ENCODE measurements at places on chromosomes 16 and 17.
A peak's percentile ranks its signal among the peaks of the same experiment; 100 is the strongest.

- no peak for DNase-seq
These were observed 313.7 kb upstream of the CDH5 start for GRCh38 chr16:66052745-66053144.

DNA sequence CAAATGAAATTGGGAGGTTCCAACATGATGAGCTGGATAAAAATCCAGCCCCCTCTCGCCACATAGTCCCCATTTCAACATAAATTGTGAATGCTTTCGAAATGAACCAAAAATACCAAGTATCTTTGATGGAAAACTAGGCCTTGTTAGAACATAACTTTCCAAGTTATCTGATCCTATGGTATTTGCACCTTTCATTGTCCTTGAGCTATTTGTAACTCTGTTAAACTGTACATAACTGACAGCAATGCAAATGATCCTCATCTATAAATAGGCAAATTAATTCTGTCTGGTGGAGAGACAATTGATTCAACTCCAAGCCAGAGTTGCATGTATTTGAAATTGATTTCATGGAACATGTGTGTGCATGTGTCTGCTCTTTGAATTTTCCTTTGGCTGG is 18.2 kb downstream of the CMTM4 start:
- no peak for DNase-seq

GRCh38 chr17:77798031-77798430 is 160.5 kb upstream of the TNRC6C start:
- peak; percentile 4 for DNase-seq

- DNase-seq: no peak
These were observed 2.1 kb downstream of the DNAH2 start for GRCh38 chr17:7719661-7720060.

DNA sequence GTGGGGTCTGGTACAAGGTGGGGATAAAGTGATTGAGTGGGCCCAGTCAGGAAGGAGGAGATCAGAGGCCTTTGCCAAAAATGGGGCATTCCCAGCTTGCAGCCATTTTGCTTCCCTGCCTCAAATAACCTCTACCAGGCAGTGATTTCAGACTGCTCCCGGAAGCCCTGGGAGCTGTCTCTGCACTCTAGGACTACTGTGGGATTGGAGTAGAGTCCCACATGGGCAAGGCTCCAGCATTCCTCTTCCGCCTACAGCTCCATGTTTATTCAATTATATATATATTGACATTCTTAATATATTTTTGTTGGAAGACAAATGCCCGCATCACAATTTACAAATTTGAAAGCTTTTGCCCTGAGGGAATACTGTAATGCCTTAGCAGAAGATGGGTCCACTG is 13.5 kb downstream of the SUPT6H start:
- DNase-seq: no peak

- no peak for DNase-seq
These were observed 833 bp downstream of the WSCD1 start for GRCh38 chr17:6070913-6071511.

DNA sequence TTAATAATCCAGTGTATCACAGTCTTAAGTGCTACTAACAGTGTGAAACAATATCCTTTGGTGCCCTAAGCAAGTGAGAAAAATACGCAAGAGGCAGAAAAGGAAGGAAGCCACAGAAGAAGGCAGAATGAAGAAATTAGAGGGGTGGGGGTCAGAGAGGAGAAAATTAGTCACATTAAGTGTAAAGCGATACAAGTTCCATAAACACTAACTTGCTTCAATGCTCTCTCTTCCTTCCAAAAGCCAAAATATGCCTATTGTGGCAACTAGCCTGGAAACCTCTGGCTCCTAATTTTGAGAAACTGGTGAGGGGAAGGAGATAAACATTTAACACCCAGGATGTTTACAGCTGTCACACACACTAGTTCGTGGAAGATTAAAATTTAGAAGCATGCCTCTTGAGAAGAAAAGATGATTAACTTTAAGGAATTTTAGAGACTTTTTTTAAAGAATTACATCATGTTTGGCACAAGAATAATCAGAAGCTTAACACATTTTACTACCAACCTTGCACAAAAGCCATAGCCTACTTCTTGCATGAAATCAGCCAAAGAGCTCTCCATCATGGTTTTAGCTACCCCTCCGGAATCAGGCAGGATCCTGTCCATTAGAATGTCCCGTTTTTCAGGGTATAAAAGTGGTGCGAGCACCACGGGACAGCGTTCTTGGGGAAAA is 44.7 kb downstream of the CNOT1 start:
- no peak for DNase-seq

DNA sequence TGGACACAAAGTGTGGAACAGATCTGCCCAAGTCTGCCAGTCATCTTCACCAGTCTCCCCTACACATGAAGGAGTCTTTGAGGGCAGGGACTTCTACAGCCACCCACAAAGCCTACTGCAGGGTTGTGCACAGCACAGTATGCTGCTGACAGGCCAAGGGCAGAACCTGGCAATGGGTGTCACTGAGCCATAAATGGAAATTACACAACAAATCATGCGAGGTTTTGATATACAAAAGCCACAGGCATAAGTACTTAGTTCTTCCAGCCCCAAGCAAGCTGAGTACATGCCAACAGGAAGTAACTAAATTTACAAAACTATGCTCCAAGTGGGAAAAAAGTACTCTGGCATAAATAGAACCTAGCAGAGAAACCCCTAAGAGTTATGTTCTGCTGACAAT is 7.8 kb upstream of the PSMC3IP start:
- DNase-seq: no peak

DNA sequence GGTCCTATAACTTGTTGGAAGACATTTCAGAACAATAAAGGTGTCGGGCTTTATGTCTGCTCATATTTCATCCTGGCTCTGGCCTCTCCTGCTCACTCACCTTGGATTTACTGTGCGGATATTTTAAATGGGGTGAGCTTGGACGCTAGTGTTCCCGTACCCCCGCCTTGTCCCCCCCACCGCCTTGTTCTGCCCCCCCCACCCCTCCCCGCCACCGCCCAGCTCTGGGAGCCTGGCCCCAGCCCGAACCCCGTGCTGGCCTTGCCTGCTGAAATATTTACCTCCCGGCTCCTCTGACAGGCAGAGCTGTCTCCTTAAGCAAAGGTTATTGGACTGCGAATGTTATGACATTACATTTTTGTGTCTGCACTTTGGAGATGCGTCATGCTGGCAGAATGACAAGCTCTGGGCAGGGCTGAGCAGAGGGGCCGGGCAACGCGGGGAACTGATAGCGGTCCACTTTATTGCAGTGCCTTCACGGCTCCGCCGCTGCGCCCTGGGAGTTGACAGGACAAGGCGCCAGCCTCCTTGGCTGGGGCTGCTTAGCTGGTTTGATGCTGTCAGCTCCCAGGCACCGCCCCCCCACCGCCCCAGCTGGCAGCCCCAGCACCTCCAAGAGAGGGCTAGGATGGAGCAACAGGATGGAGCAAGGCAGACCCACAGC is 222.5 kb upstream of the GSE1 start:
- DNase-seq: peak; percentile 96

- DNase-seq: peak; percentile 58
These were observed 10.4 kb upstream of the LASP1NB start for GRCh38 chr17:38914741-38915638.

DNA sequence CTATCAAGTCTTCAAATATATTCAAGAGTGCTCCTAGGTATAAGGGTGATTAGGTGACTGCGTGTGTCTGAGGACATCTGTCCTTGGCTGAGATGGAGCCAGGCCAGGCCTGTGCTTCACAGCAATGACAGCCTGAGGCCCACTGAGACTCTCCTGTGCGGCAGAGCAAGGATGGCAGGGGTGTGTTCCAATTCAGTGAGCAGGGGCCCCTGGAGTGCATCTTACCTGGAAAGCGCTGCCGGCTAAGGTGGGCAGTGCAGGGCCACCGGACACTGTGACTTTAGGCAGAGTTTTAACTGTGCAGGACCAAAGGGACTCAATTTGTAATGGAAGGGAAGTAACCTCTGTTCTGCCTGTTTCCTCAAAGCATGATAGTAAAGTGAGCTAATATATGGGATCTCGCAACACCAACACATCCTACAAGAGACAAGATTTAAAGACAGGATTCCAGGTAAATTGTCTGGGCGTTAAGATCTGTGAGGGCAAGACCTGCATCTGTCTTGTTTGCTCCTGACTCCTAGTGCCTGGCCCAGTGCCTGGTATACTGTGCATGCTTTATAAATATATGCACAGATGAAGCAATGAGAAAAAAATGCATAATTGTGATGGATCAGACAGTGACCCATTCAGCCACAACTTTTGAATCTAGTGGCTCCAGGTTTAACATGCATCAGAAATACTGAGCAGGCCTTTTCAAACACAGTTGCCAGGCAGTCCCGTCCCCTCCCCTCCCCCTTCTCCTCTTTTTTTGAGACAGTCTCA is 86.7 kb downstream of the MRC2 start:
- DNase-seq: peak; percentile 26

GRCh38 chr17:38628441-38628840 is 22.7 kb upstream of the SRCIN1 start:
- no peak for DNase-seq

DNA sequence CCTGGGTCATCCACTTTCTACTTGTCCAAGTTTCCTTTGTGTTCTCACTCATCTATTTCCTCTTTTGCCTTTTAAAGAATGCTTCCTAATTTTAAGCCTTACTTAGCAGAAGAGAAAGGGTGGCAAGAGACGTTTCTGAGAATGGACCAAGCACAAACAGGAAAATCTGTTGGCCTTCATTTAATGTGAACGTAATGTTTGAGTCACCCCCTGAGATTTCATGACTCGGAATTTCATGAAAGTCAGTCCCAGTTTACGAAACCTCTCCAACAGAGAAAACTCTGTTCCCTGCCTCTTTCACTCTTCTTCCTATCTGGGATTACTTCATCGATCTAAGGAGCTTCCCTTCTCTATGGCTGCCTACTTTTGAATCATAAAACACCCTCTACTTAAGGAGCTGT is at the start of gene CD300E:
TSS of gene CD300E (minus strand) at position 46 of the 401 bp plus-strand sequence. CDS start 117 bp downstream, outside the sequence.
- DNase-seq: no peak

- DNase-seq: no peak
These were observed 138.8 kb downstream of the MRM1 start for GRCh38 chr17:36740157-36740556.

GRCh38 chr17:28057731-28058246 is 15.3 kb downstream of the NLK start:
- DNase-seq: no peak

DNA sequence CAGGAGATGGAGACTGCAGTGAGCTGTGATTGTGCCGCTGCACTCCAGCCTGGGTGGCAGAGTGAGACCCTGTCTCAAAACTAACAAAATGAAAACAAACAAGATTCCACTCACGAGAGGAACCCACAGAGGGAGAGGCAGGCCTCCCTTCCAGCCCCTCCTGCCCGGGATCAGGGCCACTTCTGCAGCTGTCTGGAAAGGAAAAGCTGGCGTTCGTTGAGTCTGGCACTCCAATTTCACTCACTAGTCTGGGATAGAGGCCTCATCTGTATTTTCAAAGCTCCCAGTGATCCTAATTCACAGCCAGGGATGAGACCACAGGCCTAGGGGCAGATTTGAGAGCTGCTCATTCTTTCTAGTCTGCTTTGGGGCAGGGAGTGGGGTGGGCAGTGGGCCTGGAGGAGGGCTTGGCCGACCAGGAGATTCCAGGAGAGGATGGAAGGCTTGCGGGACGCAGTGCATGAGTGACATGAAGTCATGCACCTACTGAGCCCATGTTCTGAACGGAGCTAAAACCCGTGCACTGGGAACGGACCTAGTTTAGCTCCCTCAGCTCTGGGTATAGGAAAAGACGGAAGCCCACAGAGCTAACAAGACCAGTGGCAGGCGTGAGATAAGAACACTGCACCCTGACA is 54.0 kb downstream of the COTL1 start:
- no peak for DNase-seq

- DNase-seq: no peak
These were observed 28.9 kb downstream of the CDRT15 start for GRCh38 chr17:14207791-14208190.

GRCh38 chr16:48155926-48156789 is at the start of gene ABCC12:
ABCC12 (minus strand) TSS chr16:48155993; CDS start chr16:48146424, 9,569 bp downstream.
- DNase-seq: no peak

- no peak for DNase-seq
These were observed 104.7 kb downstream of the LITAF start for GRCh38 chr16:11481987-11482386.

DNA sequence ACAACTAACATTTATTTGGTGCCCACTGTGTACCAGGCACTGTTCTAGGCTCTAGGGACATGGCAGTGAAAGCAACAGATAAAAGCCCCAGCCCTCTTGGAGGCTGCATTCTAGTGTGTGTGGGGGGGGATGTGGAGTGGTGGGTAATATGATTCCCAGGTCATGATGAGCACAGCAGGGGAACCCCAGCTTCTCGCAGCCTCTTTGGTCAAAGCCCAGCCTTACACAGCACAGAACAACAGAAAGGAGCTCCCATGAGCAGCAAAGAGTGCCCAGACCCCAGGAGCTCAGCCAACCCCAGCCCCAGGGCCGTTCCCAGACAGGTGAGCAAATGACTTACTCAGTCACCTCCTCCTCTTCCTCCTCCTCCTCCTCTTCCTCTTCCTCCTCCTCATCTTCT is 21.9 kb downstream of the CNGB1 start:
- DNase-seq: no peak

GRCh38 chr16:78749745-78750268 is 650.4 kb downstream of the WWOX start:
- no peak for DNase-seq

GRCh38 chr17:64225410-64225809 is 37.6 kb downstream of the TEX2 start:
- no peak for DNase-seq

- DNase-seq: no peak
These were observed 223.7 kb upstream of the AXIN2 start for GRCh38 chr17:65785109-65785508.

GRCh38 chr16:79728048-79728922 is 127.7 kb upstream of the MAF start:
- DNase-seq: no peak

DNA sequence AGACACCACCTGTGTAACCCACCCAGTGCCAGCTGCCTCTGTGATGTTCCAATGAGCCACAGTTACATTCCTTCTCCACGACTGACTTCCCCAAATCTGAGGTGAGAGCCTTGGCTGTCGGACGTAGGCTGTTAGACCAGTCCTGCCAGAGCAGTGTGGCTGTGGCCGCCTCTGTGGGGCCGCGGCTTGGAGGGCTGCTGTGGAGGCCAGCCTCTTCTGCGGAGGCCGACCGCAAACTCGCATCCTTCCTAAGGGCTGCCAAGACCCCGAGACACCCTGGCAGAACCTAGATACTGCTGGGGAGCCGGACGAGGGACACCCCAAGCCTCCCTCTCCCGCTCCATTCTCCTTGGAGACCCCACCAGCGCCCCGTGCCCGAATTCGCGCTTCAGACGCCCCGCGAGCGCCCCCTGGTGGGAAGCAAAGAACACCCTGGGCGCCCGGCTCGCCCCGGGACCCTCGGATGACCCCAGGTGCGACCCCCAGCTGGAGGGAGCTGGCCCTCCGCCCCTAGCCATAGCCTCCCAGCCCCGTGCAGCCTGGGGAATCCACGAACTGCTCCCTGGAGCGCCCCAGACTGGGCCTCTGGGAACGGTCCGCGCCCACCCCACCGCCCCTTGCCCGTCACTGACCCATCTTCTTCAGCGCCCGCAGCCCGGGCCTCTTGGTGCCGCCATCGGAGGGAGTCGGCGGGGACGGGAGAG is 547 bp downstream of the PLCD3 start:
- peak; percentile 79 for DNase-seq
